ENCODE measurements at places on chromosomes 3 and 15.

DNA sequence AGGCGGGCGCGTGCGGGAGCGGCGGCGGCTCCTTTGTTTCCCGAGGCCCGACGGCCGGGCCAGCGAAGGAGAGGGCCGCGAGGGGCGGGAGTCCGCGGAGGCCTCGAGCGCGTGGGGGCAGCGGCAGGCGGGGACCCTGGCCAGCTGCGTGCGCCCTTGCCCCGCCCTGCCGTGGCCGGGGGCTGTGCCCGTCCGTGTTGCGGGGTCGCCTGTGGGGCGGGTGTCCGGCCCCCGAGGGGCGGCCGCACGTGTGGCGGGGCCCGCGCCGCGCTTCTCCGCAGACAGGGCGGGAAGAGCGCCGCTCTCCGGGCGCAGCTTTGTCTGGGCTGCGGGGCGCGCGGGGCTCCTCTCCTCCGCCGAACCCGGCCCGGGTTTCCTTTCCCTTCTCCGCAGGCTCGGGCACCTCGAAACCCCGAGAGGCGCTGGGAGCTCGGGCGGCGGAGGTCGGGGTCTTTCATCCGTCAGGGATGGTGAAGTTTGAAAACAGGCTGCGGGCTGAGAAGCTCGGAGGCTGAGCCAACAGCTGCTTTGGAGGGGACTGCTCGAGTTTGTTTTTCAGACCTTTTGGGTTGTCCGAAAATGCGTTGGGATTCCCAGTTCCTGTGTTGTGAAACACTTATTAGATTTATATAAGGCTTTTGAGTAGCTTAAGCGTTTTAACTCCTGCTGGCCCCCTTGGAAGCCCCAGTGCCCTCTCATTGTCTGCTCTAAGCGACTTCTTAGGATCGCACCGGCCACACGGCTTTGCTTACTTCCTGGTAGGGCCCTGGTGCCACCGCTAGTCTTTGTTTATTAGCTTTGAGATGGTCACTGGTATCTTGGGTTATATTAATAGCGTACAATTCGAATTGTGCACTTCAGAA, 817 bp downstream of the USP3 start:
- DNase-seq: no peak

DNA sequence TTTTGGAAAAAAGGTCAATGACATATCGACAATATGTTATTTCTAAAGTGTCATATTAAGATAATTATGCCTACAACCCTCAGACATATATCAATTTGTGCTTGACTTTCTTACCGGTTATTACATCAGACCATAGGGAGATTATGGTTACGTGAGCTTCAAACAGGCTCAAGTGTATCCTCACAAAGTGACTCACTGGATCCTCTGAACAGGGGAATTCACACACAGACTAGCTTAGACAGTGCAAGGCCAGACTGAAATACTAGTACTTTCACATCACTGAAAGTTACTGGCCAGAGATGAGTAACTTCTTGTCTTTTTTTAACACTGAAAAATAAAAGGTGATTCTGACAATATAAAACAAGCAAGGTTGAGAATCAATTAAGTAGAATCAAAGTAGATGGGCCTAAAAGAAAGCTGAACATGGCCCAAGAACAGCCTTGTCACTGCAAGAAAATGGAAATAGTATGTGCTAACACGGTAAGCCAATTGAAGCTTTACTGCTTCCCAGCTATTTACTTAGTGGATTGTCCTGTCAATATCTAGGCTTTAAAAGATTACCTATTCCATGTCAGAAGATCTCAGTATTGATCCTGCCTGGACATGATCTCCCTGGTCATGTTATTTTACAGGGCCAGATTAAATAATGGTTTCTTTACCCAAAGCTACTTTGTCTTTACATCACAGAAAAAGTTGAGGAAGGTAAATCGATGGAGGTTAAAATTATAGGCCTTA, 848.6 kb downstream of the ROBO1 start:
- DNase-seq: peak; percentile 81

DNA sequence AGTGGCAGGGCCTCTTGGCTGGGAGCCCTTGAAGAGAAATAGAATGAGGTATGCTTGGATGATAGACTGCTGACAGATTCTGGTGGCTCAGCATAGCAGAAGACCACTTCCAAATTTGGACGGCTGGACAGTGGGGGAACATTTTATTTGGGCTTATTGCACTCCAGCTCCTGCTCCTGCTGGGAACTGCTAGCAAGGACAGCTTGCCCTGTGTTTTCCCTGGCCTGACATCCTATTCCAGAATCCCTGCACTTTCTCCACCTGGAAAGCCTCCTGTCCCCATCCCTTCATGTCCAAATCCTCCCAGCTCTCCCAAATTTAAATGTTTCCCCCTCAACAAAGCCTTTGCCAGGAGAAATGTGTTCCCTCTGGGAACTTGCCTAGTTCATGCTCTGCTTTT, 9.8 kb upstream of the COLQ start:
- DNase-seq: no peak

GRCh38 chr3:54347060-54347459, 224.7 kb downstream of the CACNA2D3 start:
- no peak for DNase-seq

GRCh38 chr3:78666470-78666800, 1101.4 kb downstream of the ROBO1 start:
- DNase-seq: no peak

DNA sequence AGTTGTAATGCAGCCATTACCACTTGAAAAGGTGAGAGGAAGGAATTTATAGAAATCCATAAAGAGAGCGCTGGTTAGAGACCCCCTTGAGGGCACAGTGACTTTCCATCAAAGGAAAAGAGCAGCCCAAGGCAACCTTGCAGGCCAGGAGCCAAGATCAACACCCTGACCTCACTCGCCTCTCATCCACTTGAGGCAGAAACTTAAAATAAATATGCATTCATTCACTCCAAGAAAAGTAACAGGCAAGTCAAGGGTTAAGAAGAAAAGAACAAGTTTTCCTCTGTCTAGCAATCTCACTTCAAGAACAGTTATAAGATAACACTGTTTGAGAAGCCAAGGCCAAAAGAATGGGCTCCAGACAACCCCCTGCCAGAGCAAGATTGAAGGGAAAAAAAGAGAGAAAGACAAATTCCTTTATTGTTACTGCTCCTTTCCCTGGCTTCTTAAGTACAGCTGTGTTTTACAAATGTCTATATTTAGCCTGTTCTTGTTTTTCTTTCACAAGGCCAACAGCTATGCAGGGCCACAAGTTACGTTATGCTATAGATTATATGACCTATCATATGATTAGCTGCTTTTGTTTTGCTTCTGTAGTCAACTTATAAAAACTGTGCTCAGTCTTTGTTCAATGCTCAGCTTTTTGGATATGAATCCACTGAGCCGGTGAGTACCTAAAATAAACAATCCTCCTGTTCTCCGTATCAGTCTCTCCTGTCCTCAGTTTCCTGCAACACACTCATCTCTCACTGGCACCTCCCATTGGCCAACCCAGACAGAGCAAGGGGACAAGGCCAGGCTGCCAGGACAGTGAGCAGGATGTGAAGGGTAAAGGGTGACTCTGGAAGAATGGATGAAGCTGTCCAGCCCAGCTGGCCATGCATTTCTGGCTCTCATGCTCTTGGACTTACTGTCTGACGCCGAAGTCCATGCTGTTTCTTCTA, 15.8 kb upstream of the SSUH2 start:
- DNase-seq: peak; percentile 53

GRCh38 chr3:37707428-37708372, 154.0 kb upstream of the CTDSPL start:
- DNase-seq: no peak

DNA sequence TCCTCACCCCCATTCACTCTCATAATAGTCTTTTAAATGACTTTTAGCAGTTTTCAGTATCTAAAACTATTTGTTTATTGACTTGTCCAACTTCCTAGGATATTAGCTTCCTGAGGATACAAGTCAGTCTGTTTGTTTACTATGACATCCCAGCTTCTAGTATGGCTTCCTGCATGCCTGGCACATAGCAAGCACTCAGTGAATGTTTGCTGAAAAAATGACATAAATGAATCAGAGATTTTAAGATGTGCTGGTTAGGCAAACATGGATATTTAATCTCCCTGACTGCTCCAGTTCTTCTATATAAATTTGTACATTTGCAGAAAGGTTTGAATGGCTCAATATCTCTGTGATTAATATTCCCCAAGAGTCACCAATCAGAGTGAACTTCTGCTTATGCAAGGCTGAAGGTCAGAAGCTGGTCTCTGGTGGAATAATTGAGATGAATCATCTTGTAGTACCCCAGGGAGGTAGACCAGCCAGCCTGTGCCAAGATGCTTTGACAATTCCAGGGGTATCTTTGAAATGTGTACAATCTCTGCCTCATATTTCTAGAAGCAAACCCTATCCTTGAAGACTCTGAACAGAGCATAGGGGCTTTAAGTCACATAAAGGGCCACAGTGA, 219.0 kb upstream of the LMCD1 start:
- DNase-seq: no peak

DNA sequence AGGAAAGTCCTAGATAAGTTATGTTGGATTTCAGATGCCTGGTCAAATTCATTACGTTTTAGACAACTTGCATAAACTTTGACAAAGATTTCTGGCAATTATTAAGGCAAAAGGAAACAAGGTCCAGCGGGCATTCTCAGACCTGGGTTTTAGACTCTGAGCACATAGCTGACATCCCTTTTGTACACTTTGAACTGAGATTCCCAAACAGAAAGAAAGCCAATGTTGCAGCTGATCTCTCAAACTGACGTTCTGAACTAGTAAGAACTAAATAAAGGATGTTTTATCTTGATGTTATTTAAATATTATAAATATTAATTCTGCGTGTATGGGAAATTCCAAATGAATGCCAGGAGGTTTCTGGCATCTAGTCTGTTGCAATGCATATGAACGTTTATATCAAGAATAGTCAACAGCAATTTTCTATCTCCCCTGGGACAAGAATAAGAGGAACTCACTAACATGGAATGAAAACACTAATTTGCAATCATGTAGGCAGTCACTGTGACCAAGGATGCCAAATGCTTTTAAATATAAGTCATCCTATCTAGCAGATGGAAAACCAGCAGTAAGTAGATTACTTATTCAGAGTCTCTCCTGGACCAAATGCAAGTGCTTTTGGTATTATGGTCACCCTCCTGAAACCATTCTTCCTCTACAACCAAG, 202.1 kb downstream of the GREM1 start:
- DNase-seq: peak; percentile 94

- no peak for DNase-seq
Measured at GRCh38 chr3:97306226-97306625, 458.3 kb upstream of the ARL6 start.

GRCh38 chr15:64693134-64693533, 82.3 kb downstream of the RBPMS2 start:
- peak; percentile 83 for DNase-seq

- DNase-seq: no peak
Measured at GRCh38 chr3:161212171-161212771, 8.8 kb upstream of the NMD3 start.

DNA sequence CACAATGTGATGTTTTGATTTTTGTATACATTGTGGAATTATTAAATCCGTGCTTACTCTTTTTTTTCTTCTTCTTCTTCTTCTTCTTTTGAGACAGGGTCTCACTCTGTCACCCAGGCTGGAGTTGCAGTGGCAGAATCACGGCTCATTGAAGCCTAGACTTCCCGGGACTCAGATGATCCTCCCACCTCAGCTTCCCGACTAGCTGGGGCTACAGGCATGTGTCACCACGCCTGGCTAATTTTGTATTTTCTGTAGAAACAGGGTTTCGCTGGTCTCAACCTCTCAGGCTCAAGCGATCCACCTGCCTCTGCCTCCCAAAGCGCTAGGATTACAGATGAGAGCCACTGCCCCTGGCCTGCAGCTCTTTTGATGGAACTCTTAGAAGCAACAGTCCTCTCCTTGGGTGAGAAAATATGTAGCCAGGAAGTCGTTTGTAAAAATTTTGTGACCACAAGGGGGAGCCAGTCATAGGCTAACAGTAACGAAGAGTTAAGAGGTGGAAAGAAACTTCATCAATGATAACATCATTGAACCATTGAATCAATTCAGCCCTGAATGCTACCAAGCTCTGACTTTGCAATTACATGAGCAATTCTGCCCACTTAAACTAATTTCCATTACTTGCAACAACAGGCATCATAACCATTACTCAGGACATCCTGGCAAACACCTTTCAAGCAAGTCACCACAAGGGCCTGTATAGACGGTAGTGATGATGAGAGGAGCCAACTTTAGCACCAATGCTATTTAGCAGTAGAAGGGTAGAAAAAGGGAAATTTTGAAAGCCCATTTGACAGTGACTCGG, 16.7 kb upstream of the CMTM7 start:
- peak; percentile 44 for DNase-seq

DNA sequence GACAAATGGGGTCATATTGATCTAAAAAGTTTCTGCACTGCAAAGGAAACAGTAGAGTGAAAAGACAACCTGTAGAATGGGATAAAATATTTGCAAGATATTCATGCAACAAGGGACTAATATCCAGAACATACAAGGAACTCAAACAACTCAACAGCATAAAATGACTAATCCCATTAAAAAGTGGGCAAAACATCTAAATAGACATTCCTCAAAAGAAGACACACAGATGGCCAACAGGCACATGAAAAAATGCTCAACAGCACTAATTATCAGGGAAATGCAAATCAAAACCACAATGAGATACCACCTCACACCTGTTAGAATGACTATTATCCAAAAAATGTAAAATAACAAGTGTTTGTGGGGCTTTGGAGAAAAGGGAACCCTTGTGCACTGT, 8.8 kb downstream of the SLC12A8 start:
- DNase-seq: no peak

- DNase-seq: no peak
Measured at GRCh38 chr3:49845694-49846093, 10.7 kb downstream of the TRAIP start.

- no peak for DNase-seq
Measured at GRCh38 chr15:91860498-91860897, 7.0 kb downstream of the SLCO3A1 start.

DNA sequence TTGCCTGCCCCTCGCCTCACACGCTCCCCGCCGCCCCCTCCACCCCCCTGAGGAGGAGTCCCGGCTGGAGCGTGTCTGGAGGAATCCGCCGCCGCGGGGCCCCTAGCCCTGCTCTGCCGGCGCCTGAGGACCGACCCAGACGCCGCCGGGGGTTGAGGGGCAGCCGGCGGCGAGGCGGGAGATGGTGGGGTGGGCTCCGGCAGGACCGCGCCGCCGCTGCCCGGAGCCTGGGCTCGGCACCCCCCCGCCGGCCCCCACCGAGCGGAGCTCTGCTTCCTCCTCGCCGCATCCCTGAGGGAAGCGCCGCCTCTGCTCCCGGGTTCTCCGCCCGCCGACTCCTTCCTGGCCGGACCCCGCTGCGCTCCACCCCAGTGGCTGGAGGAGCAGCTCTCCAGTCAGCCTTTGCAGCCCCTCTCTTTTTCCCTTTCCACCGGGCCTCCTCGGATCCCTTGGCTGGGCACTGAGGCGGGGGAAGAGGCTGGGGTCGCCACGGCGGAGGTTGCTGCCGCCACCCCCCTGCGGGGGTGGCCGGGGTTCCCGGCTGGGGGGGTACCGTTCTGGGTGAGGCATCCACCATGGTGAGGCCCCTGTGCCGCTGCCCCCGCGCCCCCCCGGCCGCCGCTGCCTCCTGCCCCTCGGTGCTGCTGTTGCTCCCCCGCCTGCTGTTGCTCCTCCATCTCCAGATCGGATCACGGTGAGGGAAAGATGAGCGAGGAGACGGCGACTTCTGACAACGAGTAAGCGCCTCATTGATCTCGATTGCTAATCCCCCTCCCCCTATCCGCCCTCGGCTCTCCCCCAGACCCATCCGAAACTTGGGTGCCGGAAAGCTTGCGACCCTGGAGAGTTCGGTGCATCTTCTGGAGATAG, at the start of gene SPRED1:
Gene SPRED1 (plus strand): TSS at position 356 of the 870 bp plus-strand sequence. CDS start 350 bp downstream, at position 706.
- no peak for DNase-seq

- no peak for DNase-seq
Measured at GRCh38 chr15:33994005-33994615, 25.8 kb downstream of the CHRM5 start.

GRCh38 chr15:57377478-57377847, 1.2 kb downstream of the CGNL1 start:
- no peak for DNase-seq

- DNase-seq: no peak
Measured at GRCh38 chr3:111103807-111104206, 32.2 kb downstream of the NECTIN3 start.

All from AG04450 (cell line).